ENCODE measurements at places on chromosomes 12 and 14. TPM values are rescaled to one million over a fixed set of nuclear protein-coding genes. Genes with fewer than 3 reads are reported as not detected.

The HOXC12 gene
- total RNA-seq, result not detected

The FBXW8 gene
- 16.2 TPM for total RNA-seq

The NFE2 gene
- not detected for total RNA-seq

The ART4 gene
- total RNA-seq, result not detected

The TAS2R9 gene
- total RNA-seq, result not detected

The SNX6 gene
- 71.3 TPM for total RNA-seq

The ATP2B1 gene
- total RNA-seq, result 61.2 TPM

The POTEM gene
- total RNA-seq, result not detected

The KRT79 gene
- total RNA-seq, result not detected

The MGAT4C gene
- 0.98 TPM for total RNA-seq

The DPPA3 gene
- total RNA-seq, result not detected

The NANOG gene
- total RNA-seq, result 1.3 TPM

The MYO1H gene
- 0.27 TPM for total RNA-seq

The HSPA2 gene
- total RNA-seq, result 23.9 TPM

The AREL1 gene
- 69.7 TPM for total RNA-seq
